ENCODE measurements at places on chromosomes 3 and 15. TPM values are rescaled to one million over a fixed set of nuclear protein-coding genes. Genes with fewer than 3 reads are reported as not detected.

Gene TMC3
- polyA plus RNA-seq: 0.10 TPM

Gene STAC
- polyA plus RNA-seq: 11.6 TPM

Gene SLC22A14
- 0.44 TPM for polyA plus RNA-seq

Gene NLGN1
- 2.2 TPM for polyA plus RNA-seq

Gene PGBD4
- polyA plus RNA-seq: 2.0 TPM

Gene BOC
- 18.9 TPM for polyA plus RNA-seq

Gene BHLHE40
- 26.0 TPM for polyA plus RNA-seq

Gene CDCP1
- polyA plus RNA-seq: 1.8 TPM

Gene NANOGP8
- 0.17 TPM for polyA plus RNA-seq

Gene COMMD2
- 57.8 TPM for polyA plus RNA-seq

Gene LMAN1L
- polyA plus RNA-seq: not detected

Gene SEMA3G
- polyA plus RNA-seq: 27.2 TPM

Gene UCN2
- polyA plus RNA-seq: 0.25 TPM

Gene SH2D7
- 0.44 TPM for polyA plus RNA-seq

Gene WDR93
- 1.9 TPM for polyA plus RNA-seq

Gene GLDN
- 0.74 TPM for polyA plus RNA-seq

Gene MRPS25
- polyA plus RNA-seq: 55.9 TPM

Gene C3orf20
- polyA plus RNA-seq: 0.32 TPM

Measured in right renal cortex interstitium (tissue), 3 donors.